ENCODE measurements at places on chromosomes 7 and 10.

DNA sequence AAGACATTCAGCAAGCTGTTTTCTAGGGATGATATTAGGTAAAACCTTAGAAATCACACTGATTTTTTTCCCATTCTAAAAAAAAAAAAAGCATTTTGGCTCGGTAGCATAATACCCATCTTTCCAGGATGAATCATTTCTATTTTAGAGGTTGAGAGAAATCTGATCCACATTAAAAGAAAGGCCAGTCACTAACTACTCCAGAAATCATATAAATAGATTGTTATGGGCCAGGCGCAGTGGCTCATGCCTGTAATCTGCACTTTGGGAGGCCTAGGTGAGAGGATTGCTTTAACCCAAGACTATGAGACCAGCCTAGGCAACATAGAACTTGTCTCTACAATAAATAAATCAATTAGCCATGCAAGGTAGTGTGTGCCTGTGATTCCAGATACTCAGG, 164.3 kb downstream of the BAMBI start:
- no peak for DNase-seq

DNA sequence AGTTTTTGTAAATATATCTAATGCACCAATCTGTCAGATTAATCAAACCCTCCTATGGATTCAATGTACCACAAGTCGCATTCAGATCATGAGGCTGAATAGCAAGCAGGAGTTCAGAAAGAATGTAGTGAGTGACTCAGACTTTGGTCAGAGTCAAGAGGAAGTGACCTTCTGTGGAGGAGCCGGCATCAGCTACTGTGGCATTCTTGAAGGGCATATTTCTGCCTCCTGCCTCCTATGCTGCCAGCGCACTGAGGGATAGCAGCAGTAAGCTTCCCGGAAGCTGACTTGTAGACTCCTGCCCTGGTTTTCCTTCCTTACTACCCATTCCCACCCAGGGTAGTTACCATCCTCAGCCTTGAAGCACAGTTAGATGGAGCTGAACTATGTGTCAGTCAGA, 867.5 kb downstream of the NRG3 start:
- no peak for DNase-seq

GRCh38 chr10:24128066-24128730, 80.7 kb upstream of the KIAA1217 start:
- peak; percentile 25 for DNase-seq

DNA sequence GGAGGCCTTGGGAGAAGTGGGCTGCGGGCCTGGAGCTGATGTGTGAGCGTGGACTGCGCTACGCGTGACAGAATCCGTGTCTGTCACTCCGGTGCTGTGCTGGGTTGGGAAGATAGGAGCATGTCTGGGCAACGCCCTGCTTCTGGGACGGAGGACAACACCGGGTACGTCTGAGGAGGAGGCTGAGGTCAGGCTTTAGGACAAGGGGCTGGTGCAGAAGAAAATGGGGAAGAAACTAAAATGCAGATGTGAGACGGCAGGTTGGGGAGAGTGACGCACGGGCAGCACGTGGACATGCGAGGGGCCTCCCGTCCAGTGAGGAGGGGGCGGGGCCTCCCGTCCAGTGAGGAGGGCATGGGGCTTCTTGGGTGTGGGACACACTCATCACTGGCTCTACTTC, 207.4 kb downstream of the DNAJB6 start:
- no peak for DNase-seq

DNA sequence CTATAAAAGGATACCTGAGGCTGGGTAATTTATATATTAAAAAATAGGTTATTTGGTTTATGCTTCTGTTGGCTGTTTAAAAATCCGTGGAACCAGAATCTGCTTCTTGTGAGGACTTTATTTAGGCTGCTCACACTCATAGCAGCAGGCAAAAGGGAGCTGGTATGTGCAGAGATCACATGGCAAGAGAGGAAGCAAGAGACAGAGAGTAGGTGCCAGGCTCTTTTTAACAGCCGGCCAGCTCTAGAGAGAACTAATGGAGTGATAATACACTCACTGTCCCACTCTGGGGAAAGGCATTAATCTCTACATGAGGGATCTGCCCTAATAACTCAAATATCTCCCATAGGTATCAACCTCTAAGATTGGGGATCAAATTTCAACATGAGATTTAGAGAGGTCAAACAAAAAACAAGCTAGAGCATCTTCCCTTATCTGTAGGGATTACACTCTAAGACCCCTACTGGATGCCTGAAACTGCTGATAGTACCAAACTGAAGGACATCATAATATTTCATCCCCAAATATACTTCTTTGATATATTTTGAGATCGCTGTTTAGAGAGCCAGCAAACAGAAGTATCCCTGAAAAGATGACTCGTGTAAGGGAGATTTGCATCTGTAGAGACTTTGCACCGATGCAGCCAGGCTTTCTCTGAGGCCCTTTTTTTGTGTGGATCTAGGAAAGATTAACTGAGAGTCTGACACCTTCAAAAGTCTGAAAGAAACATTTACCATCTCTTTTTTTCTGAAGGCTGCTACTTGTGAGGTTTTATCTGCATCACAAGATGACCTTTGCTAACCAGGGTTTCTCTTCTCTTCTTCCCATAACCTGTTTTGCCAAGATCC, 717.0 kb upstream of the MBL2 start:
- DNase-seq = no peak

GRCh38 chr7:7519056-7519455, 16.6 kb downstream of the COL28A1 start:
- no peak for DNase-seq

- no peak for DNase-seq
Measured at GRCh38 chr7:125661-126060, 66.7 kb upstream of the FAM20C start.

GRCh38 chr10:118725886-118726500, 28.8 kb downstream of the CACUL1 start:
- no peak for DNase-seq

GRCh38 chr7:1922870-1923236, 252.8 kb downstream of the ELFN1 start:
- no peak for DNase-seq

DNA sequence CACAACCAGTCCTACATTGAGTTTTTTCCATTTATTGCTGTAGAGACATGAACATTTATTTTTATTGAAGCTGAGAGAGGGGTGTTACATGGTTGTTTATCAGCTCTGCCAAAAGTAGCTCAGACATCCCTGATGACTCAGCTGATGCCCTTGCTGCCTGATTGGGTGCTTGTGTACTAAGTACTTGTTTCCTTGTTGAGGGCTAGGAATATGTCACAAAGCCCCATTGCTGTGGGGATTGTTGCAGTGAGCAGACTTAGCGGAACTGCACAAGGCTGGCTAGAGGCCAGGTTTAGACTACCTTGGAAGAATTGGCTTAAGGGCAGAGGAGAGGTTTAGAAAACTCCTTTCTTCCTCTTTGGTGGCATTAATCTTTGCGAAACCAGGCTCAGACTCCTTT, 110.6 kb downstream of the AUTS2 start:
- DNase-seq = no peak

DNA sequence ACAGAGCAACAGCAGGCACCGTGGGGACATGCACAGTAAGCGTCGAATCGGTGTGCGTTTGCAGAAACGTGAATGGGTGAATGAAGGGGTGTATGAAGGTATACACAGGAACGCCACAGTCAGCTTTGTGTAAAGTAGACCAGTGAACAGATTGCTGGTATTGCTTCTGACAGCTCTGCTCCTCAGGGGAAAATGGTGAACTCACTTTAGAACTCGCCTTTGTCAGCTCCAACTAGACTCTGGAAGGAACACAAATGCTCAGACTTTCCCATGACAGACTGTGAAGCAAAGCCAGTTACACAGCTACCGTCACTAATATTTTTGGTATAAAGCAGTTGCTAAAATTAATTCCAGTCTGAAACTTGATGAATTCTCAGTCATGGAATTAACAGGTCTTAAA, 78.9 kb downstream of the CUX1 start:
- DNase-seq = no peak

DNA sequence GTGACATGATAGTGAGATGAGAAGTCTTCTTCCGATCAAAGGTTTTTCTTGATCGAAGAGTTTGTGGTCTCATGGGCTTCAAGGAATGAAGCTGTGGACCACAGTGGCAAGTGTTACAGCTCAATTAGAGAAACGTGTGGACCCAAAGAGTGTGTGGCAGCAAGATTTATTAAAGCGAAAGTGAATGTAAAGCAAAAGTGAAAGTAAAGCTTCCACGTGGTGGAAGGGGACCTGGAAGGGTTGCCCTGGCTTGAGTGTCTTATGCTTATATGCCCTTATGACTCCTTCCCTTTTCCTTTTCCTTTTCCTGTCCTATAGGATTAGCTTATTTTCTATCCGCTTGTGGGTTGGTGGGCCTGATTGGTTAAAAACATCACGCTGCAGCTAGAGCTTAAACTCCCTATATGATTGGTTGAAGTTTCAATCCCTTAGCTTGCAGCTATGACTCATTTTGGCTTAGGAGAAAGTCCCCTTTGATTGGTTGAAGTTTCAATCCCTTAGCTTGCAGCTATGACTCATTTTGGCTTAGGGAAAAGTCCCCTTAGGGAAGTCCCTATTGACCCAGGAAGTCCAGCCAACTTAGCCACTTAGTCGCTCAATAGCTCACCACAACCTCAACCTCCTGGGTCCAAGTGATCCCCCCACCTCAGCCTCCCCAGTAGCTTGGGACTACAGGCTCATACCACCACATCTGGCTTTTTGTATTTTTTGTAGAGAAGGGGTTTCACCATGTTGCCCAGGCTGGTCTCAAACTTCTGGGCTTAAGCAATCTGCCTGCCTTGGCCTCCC, 34.7 kb downstream of the MRPS24 start:
- DNase-seq = no peak

- DNase-seq = no peak
Measured at GRCh38 chr7:81175275-81175940, 256.6 kb upstream of the SEMA3C start.

DNA sequence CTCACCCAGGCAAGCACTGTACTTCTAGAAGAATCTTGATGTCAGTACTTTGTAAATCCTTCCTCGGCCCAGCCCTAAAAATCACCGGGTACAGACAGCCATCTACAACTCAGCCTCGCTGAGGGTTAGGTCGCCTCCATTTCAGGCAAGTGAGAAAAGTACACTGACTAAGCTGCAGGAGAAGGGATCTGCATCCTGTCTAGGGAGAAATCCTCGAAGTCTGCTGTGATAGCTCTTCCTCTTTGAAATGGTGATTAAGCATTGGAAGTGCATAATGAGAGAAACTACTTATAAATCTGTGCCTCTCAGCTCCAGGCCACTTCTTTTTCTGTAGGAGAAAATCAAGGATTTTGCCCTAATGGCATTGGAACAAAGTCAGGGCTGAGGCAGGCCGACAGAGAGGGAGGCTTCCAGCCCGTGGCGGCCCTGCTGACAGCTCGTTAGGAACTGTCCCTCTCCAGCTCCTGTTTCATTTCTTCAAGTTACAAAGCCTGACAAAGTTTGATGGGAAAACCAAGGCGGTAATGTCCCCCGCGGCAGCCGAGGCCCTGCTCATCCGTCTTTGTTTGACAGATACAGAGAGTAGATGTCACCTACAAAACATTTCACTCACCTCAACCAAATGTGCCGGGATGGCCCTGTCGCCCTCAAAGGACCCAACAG, 14.1 kb upstream of the GOT1 start:
- no peak for DNase-seq

DNA sequence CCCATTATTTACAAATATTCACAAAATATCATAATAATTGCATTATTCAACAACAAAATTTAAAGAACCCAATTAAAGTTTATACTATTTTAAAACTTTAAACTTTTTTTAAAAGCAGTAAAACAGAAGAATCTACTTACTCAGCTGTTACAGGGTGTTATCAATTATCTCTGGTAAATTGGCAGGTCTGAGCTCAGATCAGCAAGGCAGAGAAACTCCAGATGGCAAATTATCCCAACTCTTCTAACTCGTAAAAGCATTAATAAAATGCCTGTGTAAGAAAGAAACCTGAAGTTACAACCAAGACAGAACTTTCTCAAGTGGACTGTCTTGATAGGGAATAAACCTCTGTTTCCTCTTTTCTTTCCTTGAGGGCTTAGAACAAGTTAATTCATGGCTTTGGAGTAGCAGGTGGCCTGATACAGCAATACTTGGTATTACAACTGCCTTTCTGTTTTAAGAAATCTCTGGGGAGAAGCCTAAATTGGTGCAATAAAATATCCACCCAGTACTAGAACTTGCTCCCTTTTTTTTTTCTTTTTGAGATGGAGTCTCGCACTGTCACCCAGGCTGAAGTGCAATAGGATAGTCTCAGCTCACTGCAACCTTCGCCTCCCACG, 275.3 kb upstream of the MKLN1 start:
- DNase-seq = no peak

GRCh38 chr7:109206196-109206595, 636.5 kb downstream of the DNAJB9 start:
- DNase-seq = no peak

GRCh38 chr10:48749254-48749787, 64.6 kb downstream of the WDFY4 start:
- no peak for DNase-seq

DNA sequence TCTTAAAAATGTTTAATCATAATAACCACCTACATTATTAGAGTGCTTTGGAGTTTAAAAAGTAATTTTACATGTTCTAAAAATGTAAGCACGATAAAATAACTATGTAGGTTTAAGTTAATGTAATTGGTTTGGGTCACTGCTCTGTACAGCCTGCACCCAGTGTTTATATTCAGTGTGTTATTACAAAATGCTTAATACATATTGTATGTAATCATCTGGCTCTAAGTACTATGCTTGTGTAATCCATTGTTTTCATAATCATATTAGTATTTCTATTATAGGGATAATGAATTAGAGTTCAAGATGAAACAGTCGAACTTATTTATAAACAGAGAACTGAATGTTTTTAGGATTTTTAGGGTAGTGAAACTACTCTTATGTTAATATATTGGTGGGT, 13.1 kb downstream of the RPA3 start:
- DNase-seq = no peak

GRCh38 chr7:108283252-108283651, 153.1 kb upstream of the LAMB4 start:
- DNase-seq = no peak

- no peak for DNase-seq
Measured at GRCh38 chr10:51789903-51790302, 90.5 kb upstream of the CSTF2T start.

DNA sequence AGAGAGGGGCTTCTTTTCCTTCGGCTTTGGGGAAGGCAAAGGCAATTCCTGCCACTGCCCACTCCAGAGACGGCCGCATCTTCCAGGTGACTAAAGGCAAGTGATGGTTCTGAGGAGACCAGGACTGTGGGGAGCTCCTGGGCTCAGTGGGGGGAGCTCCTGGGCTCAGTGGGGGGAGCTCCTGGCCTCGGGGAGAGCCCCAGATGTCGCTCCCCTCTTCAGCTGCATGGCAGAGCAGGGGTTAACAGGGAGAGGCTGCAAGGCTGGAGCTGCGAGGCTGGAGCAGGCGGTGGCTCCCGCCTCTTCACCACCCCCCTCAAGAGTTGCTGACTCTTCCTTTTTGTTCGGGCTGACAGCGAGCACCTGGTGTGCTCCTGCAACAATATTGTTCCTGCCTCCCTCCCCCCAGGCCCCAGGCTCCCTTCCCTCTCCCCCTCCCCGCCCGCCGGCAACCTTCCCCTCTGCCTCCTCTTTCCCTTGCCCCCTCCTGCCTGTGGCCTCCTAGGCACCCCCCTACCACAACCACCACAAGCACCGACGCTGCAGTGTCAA, 56.3 kb upstream of the LBX1 start:
- DNase-seq = peak; percentile 69

- DNase-seq = no peak
Measured at GRCh38 chr10:132402781-132403241, 5.8 kb downstream of the PWWP2B start.

Measured in HEK293T (cell line).